ENCODE measurements at places on chromosomes 4 and X. TPM values are rescaled to one million over a fixed set of nuclear protein-coding genes. Genes with fewer than 3 reads are reported as not detected.
A peak's percentile ranks its signal among the peaks of the same experiment; 100 is the strongest.

ARHGAP24 gene
- total RNA-seq = 1.8 TPM

FSTL5 gene
- total RNA-seq = 0.08 TPM

- no peak for DNase-seq
Observed at GRCh38 chr4:146407257-146407656, 114.5 kb downstream of the SLC10A7 start.

GRCh38 chr4:2849267-2850152 lies 5.9 kb downstream of the ADD1 start:
- no peak for DNase-seq

DNA sequence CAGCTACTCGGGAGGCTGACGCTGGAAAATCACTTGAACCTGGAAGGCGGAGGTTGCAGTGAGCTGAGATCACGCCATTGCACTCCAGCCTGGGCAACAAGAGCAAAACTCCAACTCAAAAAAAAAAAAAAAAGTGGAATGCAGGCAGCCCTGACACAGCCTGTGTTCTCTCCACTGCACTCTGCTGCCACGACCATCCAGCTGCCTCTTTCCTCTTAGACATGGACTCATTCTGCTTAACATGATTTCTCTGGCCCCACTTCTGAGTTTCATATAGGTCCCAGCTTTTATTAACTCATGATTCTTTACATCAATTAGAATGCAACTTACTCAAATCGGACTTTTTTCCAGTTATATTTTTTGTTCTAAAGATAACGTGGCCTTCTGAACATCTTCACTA lies 29.6 kb downstream of the SLC10A6 start:
- no peak for DNase-seq

CLGN gene
- 8.2 TPM for total RNA-seq

GRCh38 chr4:166363198-166363597 lies 490.2 kb downstream of the TLL1 start:
- no peak for DNase-seq

DNA sequence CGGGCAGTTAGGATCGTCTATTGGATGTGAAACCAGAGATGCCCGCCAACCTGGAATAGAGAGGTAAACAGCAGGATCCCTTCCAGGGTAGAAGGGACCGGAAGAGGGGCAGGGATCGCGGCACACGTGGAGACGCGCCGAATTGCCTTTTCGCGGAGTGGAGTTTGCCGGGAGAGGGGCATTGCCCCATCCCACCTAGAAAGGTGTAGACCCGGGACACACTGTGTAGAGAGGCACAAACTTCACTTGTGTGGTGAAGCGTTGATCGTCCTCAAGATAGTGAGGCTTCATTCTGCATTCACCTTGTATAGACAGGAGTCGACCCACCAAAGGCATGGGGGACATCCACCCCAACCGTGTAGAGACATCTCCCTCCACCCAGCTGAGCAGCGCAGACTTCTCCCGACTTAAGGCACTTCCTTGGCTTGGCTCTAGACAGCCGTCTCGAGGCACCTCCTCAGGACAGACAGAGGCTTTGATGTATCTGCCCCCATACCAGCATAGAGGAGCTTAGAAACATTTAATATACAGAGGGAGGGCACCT lies 410 bp downstream of the GNL3L start:
- peak; percentile 33 for DNase-seq

DNA sequence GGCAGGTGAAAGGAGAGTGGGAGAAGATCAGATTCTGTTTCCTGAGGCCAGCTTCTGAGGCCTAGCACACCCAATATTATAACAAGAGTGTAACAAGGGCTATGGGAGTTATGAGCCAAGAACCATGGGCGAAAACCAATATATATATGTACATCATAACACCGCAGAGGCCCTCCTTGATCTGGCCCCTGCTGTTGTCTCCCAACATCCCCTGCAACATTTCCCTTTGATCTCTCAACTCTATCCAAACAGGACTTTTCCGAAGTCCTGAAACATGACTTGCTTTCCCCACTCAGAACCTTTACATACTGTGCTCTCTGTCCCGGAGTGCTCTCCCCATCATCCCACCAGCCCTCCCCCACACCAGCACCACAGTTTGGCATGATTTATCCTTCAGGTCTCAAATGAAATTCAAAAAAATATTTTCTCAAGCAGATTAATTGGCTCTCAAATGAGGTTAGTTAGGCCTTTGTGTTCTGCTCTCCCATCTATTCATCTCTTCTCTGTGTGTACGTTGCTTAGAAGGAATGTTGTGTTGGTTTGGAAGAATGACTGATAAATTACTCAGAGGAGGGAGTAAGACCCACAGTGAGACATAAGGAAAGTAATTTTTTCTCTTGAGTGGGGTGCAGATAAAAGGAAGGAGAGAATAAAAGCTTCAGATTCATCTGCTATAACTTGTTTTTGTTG lies 58.1 kb upstream of the SMIM10 start:
- DNase-seq = no peak

DNA sequence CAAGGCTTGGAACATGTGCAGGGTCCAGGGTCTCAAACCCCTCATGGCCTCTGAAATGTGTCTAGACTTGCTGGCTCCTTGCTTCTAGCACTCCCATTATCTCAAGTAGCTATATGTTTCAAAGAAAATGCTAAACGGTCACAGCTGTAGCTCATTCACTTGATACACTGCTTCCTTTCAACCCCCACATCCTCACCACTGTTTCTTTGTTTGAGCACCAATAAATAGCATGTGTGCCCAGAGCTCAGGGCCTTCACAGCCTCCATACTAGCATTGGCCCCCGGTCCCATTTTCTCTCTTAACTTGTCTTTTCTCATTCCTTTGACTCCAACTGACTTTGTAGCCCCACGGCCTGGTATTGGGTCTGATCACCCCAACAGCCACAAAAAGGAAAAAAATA lies 801.8 kb downstream of the STIM2 start:
- no peak for DNase-seq

- DNase-seq = no peak
Observed at GRCh38 chr4:86118711-86119110, 241.1 kb downstream of the MAPK10 start.

ADGRG4 gene
- not detected for total RNA-seq

GRCh38 chr4:104766676-104767075 lies 272.0 kb upstream of the CXXC4 start:
- DNase-seq = no peak

FATE1 gene
- not detected for total RNA-seq
